Stimulated activated CD8-positive, alpha-beta memory T cell treated with anti-CD3 and anti-CD28 coated beads, Interleukin-7, amount 100 ng/mL, for 1 hour (primary cell): ENCODE measurements at places on chromosomes 11 and 22.

GRCh38 chr11:120969993-120970392 lies 53.9 kb upstream of the TBCEL start:
- DNase-seq: no peak

- DNase-seq: no peak
Measured at GRCh38 chr11:13440100-13440855, 22.7 kb downstream of the BTBD10 start.

DNA sequence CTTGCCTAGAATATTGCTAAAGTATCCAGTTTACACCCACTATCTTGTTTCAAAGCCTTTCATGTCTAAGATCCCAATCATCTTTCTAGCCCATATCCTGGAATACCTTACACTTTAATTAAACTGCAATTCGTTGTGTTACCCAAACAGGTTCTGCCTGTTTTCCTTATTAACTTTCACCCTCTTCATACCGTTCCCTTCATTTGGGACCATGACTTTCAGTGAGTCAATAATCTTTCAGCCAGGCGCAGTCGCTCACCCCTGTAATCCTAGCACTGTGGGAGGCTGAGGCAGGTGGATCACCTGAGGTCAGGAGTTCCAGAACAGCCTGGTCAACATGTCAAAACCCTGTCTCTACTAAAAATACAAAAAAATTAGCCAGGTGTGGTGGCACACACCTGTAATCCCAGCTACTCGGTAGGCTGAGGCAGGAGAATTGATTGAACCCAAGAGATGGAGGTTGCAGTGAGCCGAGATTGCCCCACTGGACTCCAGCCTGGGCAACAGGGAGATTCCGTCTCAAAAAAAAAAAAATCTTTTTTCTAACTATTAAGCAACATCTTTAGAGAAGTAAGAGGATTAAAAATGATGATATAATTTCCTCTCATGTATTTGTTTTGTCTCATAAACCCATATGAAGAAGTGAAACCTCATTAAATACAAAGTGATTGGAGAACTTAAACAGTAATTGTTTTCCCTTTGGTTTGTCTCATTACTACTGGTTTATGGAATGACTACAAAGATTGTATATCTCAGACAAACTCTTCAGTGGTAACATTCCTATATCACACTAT lies 20.7 kb downstream of the DMC1 start:
- no peak for DNase-seq

- DNase-seq: no peak
Measured at GRCh38 chr11:569158-569885, 6.9 kb upstream of the PHRF1 start.

GRCh38 chr22:49613511-49614270 lies 214.0 kb downstream of the BRD1 start:
- no peak for DNase-seq
